Stimulated activated CD8-positive, alpha-beta memory T cell treated with anti-CD3 and anti-CD28 coated beads, Interleukin-2, amount 100 ng/mL, for 1 hour (primary cell): ENCODE measurements at places on chromosomes 5 and 9.

DNA sequence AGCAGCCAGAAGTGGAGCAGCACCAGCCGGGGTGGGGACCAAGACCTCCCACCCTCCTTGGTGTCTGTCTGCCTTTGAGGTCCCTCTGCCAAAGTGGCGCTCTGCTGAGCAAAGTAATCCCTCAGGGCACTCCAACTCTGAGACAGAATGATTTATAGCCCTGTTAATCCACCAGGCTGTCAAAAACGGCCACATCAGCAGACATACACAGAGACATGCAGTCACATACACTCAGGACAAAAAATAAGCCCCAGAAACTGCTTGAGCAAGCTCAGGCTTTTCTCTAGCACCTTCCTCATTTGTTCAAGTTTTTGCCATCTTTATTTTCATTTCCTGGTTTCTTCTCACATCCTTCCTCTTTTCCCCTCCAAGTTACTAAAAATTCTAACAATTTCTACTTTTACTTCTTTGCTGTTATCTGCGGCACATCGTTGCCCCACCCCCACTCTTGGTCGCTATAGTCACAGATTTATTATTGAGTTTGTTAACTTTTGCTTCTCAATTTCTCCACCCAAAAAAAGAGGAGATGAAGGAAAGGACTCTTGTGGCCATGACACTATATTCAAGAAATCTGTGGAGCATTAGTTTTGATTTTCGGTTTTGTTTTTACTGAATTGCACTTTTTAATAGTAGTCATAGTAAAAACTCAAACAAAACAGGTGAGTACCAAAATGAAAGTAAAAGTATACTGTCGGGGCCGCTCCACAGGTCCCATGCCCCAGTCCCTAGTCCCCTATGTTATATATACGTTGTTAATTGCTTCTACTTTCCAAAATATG is 17.4 kb upstream of the ADRB2 start:
- no peak for DNase-seq

DNA sequence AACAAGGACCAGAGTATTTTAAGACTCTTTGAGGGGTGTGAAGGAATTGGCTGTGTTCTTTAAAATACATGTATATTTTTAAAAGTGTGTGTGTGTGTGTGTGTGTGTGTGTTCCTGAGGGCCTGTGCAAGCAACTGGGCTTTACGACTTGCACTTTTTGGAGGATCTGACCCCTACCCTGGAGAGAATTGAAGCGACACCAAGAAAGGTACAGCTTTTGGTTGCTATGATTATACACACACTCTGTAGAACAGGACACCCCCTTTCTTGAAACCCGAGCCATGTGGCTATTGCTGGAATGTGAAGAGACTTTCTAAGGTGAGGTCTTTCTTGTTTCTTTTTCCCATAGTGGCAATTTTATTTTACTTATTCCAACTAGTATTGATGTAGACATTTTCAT is 988 bp downstream of the SHISAL2B start:
- no peak for DNase-seq

GRCh38 chr5:139340051-139340450 is 1.6 kb upstream of the PAIP2 start:
- DNase-seq: no peak

DNA sequence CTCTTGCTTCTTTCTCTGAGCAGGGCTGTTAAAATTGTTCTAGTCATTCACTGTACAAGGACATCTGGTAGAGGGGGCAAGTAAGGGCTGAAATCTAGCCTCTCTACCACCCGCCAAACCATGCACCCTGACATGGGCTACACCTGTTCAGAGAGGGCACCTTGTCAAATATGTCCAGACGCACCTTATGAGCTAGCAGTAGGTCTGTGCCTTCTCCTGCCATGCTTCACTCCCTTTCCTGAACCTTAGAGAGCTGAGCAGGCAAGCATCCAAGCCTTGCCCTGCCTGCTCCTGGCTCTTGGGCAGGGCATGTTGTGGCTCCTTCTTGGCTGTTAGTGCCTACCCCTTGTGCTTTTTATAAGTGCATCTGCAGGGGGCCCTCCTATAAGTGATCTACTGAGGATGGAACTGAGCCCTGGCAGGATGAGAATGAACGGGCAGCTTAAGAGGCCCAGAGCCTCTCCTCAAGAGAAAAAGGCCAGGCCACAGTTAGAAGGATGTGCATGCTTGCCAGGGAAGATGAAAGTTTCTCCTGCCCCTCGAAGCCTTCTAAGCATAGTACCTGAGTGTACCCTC is 3.8 kb upstream of the NEUROG1 start:
- DNase-seq: no peak

- no peak for DNase-seq
These were observed 32.5 kb upstream of the MYORG start for GRCh38 chr9:34409154-34409553.

DNA sequence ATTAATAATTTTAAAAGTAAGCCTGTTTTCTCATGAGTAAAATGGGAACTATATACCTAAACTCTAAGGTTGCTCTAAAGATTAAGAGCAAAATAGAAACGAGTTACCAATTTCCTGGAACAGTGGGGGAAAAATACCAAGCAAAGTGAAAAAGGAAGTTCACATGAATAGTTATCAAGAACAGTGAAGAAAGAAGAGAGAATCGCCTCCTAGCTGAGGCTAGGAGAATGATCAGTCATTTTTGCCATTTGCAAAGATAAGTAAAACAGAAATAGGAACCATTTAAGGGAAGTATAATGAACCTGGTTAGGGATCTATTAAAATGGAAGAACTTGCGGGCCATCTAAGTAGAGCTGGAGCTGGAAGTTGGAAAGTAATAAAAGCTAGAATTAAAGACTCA is 50.7 kb downstream of the P4HA2 start:
- DNase-seq: no peak

GRCh38 chr5:83253720-83254119 is 176.4 kb downstream of the XRCC4 start:
- no peak for DNase-seq

DNA sequence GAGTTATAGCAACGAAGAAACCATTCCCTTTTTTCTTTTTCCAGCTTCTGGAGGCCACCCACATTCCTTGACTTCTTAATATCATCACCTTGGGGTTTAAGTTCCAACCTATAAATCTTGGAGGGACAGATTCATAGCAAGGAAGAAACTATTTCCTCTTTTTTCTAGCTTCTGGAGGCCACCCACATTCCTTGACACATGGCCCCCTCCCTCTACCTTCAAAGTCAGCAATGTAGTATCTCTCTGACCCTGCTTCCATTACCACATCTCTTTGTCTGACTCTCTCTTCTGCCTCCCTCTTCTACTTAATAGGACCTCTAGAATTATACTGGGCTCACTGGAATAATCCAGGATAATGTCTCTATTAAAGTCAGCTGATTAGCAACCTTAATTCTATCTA is 34.7 kb upstream of the SHISAL2B start:
- DNase-seq: no peak

DNA sequence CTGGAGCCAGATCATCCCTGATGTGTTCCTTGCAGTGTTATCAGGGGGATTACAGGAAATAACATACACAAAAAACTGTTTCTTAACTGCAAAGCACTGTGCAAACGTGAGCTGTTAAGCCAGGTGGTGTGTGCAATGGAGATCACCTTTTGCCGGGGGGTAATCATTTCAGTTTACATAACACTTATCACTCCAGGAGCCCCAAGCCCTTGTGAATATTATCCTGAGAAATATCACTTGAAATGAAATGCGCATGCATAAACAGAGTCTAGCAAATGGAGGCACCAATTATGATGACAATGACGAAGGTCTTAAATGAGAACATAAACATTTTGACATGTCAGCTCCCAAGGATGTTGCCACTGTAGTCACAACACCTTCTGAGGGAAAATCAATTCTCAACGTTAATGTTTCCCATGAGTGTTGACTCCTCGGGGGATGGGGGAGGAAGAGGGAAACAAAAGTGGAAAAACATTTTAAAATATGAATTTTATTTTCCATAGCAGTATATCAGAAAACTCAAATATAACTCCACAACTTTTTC is 54.5 kb upstream of the RAD23B start:
- DNase-seq: no peak

DNA sequence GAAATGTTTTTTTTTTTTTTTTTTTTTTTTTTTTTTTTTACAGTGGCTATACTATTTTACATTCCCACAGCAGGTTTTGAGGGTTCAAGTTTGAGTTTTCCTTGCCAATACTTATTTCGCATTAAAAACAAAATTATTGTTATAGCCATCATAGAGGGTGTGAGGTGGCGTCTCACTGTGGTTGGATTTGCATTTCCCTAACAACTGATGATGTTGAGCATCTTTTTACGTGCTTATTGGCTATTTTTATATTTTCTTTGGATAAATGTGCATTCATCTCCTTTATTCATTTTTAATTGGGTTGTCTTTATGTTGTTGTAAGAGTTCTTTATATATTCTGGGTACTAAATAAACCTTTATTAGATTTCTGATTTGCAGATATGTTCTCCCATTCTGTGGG is 18.9 kb upstream of the UBLCP1 start:
- DNase-seq: no peak

DNA sequence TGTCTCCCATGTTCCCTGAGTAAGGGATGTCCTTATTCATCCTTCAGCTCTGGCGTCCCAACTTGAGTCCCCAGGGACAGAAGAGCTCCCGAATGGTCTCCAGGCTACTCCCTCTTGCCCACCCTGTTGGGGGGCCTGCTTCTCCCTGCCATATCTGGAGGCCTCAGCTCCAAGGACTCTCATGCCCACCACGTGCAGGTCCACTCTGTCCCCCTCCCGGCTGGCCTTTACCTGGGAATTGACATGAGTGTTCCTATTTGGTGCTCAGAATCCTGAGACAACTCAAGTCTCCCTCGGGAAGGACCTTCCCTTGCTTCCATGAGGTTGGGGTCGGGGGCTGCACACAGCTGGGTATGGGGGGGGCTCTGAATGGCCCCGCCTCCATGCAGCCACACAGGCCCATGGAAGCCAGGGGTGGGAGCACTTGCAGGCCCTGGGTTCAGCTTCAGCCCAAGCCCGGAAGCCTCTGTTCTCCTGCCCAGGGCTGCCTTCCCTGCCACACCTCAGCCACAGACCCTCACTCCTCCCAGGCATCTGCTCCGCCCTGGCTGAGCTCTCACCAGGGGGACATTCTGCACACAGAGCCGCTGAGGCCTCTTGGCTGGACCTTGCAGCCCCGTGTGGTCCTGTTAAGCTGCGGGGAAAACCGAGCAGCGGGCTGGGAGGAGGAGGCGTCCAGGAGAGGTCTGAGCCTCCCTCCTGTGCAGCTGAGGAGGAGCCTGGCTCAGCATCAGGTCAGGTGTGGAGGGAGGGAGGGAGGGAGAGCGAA is 121.9 kb downstream of the PHF2 start:
- DNase-seq: no peak

DNA sequence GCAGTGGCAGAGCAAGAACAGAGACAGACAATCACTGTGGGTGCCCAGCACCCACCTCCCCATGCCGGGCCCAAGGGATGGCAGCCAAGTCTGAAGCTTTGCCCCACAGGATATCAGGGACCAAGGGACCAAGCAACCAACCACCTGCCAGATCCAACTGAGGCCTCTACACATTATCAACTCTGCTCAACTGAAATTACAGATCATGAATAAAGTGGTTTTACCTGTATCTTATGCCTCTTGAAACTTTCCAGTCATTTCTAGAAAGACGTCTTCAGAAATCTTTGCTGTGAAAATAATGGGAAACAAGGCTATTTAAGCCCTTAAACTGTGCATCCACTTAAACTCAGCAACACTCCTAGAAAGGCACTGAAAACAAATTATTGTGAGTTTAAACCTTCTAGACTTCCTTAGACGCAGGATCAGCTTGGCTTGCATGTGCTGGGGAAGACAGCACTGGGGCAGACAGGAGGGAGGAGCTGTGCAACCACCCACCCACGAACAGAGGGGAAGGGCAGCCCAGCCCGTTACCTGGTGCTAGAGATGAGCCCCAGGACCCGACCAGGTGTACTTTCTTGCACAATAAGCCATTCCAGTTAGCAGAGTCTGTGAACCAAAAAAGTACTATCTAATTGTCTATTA is 80.0 kb downstream of the SEMA4D start:
- no peak for DNase-seq

- DNase-seq: no peak
These were observed 128.9 kb downstream of the SLF1 start for GRCh38 chr5:94747371-94747770.

- DNase-seq: no peak
These were observed 687.8 kb downstream of the SLCO4C1 start for GRCh38 chr5:101608322-101608721.

DNA sequence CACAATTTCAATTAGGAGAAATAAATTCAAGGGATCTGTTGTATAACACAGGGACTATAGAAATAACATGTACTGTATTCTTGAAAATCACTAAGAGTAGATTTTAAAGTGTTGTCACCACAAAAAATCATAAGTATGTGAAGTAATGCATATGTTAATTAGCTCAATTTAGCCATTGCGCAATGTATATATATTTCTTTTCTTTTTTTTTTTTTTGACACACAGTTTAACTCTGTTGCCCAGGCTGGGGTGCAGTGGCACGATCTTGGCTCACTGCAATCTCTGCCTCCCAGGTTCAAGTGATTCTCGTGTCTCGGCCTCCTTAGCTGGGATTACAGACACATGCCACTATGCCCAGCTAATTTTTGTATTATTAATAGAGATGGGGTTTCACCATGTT is 70.2 kb downstream of the XRCC4 start:
- no peak for DNase-seq

DNA sequence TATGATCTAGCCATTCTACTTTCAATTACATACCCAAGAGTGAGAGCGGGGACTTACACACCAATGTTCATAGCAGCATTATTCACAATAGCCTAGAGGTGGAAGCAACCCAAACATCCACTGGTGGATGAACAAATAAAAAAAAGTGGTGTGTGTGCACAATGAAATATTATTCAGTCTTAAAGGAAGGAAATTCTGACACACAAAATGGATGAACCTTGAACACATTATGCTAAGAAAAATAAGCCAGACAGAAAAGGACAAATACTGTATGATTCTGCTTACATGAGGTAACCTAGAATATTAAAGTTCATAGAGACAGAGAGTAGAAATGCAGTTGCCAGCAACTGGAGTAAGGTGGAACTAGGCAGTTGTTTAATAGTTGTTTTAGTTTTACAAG is 22.1 kb downstream of the ETF1 start:
- no peak for DNase-seq

- no peak for DNase-seq
These were observed 1.4 kb downstream of the GLIS3 start for GRCh38 chr9:4298255-4299004.

GRCh38 chr5:96788112-96788749 is 19.5 kb downstream of the ERAP1 start:
- no peak for DNase-seq

GRCh38 chr5:157252711-157253465 is 13.0 kb upstream of the CYFIP2 start:
- peak; percentile 29 for DNase-seq

GRCh38 chr9:133347515-133347984 is 381 bp downstream of the MED22 start:
- peak; percentile 12 for DNase-seq

GRCh38 chr5:68000805-68001204 is 214.8 kb upstream of the PIK3R1 start:
- no peak for DNase-seq
